ENCODE measurements at places on chromosomes 13 and 19.

- DNase-seq = no peak
These were observed 40.7 kb upstream of the DCUN1D2 start for GRCh38 chr13:113531041-113531873.

DNA sequence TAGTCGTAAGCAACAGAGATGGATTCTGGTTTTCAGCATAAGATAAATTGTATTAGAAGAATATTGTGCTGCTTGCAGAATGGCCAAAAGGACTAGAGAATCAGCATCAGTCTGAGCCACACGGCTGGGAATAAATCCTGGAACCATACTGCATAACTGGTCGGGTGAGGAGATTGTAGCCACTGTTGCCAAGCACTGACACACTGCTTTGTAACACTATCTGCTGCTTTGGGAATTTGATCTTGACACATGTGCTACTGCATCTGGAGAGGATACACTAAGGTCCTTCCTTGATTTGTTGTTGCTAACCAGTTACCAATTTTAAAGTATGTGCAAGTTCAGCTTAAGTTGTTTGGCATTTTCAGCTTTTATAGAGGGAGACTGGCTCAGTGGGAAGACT is 1.9 kb downstream of the HNRNPA1L2 start:
- DNase-seq = no peak

GRCh38 chr13:80529734-80530133 is 188.8 kb upstream of the SPRY2 start:
- DNase-seq = no peak

- DNase-seq = no peak
These were observed 1646.2 kb upstream of the SPRY2 start for GRCh38 chr13:81987159-81987558.

- no peak for DNase-seq
These were observed 211.7 kb upstream of the IRS2 start for GRCh38 chr13:109998037-109998436.

DNA sequence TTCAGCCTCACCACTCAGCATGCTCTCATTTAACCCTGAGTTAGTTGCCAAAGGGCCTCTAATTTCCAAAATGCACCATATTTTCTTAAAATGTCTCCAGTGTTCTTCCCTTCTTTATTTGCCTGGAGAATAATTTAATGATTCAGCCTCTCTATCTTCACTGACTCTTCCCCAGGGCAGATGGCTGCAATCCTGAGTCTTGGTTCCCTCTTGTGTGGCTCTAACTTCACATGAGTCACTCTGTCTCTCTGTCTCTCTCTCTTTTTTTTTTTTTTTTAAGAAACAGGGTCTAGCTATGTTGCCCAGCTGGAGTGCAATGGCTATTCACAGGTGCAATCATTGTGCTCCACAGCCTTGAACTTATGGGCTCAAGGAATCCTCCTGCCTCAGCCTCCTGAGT is 251.4 kb downstream of the VWA8 start:
- DNase-seq = no peak

- DNase-seq = no peak
These were observed 943.6 kb downstream of the SLITRK1 start for GRCh38 chr13:82938644-82939043.

GRCh38 chr13:97976610-97977521 is 23.4 kb downstream of the IPO5 start:
- DNase-seq = peak; percentile 53
